Right ventricle myocardium inferior (tissue), 1 donor: ENCODE measurements at places on chromosomes 11 and 22.

DNA sequence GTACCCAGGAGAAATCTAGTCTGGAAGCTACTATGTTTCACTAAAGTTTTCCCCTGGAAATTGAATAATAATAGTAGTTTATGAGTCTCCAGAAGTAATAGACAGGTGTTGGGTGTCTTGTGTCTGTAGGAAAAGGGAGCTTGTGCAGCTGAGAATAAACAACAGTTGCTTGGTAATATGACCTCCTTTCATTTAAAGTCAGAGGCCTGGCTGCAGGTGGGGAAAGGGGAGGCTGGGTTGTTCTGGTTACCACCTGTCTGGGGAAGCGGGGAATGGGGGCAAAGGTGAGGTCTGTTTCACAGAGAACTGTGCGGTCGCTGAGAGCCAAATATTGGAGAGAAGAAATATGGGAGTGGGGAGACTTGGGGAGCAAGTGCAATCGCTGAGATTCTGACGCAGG is 3.3 kb upstream of the GRAMD1B start:
- no peak for DNase-seq

DNA sequence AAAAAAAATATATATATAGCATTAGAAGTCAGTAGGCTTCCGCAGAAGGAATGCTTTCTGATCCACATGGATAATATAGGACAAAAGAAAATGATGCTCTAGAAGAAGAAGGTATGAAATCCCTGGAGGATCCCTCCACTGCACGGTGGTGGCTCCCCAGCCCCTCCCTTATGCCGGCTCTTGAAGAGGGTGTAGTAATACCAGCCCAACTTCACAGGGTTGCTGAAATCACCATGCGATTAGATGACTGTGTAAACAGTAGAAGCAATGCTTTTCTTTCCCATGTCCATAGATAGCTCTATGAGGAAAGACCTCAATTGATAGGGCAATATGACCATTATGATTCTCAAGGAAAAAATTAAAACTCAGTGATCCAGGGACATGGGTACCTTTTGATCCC is 3.2 kb upstream of the ETS1 start:
- no peak for DNase-seq

GRCh38 chr11:17385926-17386325 is 2.5 kb downstream of the KCNJ11 start:
- DNase-seq: no peak

DNA sequence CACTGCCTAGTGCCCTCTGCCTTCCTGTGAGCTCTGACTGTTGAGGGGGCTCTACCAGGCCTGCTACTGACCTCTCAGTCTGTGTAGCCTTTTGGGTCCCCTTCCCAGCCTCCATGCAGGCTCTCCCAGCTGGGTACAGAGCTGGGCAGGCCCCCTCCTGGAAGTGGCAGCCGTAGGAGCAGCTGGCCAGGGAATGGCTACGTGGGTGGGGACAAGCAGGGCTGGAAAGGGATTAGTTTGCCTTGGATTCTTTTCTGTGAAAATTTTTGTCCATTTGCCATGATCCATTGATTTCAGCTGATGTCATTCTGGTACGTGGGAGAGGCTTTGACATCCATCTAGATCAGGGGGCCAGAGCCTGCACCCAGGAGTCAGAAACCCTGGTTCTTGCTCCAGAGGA is 23.9 kb upstream of the NECTIN1 start:
- no peak for DNase-seq

GRCh38 chr11:19597206-19597605 is 115.4 kb upstream of the NAV2 start:
- DNase-seq: no peak

GRCh38 chr11:123235656-123236261 is 40.7 kb upstream of the CLMP start:
- no peak for DNase-seq
